ENCODE measurements at places on chromosomes 6 and 20.

DNA sequence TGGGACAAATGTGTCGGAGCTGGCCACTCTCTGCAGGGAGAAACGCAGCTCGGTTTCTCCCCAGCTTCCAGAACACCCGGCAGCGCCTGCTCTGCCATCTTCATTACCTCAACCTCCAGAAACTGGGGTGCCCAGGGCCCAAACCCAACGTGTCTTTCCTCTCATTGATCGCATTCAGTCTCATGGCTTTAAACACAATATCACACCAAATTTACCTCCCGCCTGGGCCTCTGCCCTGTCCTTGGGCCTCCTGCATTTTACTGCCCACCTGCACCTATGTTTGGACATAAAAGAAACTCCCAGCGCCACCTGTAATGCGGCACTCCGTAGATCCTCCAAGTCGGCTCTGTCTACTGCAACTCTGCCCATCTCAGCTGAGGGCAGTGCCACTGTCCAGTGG, 22.2 kb downstream of the SERPINB6 start:
- no peak for DNase-seq

GRCh38 chr6:119301429-119301828, 48.1 kb downstream of the MAN1A1 start:
- DNase-seq: no peak

GRCh38 chr6:1135726-1136414, 176.0 kb upstream of the FOXQ1 start:
- no peak for DNase-seq

GRCh38 chr20:51533291-51534172, 9.0 kb downstream of the NFATC2 start:
- DNase-seq: no peak

DNA sequence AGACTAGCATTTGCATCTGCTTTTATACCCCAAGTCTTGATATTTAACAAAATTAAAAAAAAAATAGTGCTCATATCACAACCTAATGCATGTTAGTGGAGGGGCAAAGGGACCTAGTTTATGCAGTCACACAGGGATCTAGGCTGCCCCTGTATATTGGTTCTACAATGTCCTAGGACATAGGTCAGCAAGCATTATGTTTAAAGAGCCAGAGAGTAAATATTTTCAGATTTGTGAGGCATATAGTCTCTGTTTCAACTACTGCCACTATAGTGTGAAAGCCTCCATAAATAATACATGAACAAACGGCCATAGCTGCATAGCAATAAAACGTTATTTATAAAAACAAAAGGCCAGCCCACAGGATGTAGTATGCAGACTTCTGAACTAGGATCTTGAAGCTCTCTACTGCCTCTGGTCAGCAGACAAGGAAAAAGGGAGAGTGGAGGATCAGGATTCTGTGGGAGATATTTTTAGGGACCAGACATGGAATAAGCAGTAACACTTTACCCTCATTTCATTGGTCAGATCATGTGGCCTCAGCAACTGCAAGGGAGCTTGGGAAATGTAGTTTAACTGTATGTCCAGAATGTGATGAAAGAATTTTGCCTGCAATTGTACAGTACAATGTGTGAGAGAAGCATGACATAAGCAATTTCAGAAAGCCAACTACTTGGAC, 414.2 kb upstream of the SPTLC3 start:
- DNase-seq: no peak

- no peak for DNase-seq
These were observed 43.1 kb downstream of the ANKEF1 start for GRCh38 chr20:10077886-10078285.

DNA sequence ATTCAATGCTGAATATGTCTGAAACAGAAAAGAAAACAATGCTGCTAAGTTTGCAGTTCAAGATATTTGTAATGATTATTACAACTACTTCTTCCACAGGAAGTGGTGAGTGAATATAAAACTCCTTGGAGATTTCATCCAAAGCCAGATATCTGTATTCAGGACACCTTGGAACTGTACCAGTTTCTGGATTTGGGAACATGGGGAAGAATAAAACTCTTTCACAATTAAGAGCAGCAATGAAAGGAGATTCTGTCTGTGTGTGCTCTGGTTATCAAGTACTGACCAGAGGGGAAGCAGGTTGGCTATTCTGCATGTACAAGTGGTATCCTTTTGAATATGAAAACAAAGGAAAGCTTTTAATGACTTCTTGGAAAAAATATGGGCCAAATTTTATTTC, 21.1 kb downstream of the ELOVL2 start:
- DNase-seq: no peak

- no peak for DNase-seq
These were observed 73.4 kb downstream of the FGD2 start for GRCh38 chr6:37078814-37079213.

DNA sequence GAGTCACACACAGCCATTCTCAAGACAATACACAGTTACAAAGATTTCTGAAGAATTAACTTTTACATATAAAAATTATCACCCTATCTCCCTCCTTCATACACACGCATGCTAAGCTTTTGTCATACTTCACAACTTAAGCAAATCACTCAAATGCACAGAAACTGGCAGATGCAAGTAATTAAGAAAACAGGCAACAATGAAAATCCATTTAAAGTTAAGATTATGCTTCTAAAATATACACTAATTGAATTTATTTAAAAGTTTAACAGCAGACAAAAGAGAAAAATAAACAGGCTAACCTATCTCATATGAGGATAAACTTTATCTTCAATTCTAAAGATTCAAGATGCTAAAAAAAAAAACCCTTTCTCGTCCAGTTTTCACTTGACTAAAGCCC, 68.4 kb downstream of the DST start:
- no peak for DNase-seq
